ENCODE measurements at places on chromosomes 12 and 14.

DNA sequence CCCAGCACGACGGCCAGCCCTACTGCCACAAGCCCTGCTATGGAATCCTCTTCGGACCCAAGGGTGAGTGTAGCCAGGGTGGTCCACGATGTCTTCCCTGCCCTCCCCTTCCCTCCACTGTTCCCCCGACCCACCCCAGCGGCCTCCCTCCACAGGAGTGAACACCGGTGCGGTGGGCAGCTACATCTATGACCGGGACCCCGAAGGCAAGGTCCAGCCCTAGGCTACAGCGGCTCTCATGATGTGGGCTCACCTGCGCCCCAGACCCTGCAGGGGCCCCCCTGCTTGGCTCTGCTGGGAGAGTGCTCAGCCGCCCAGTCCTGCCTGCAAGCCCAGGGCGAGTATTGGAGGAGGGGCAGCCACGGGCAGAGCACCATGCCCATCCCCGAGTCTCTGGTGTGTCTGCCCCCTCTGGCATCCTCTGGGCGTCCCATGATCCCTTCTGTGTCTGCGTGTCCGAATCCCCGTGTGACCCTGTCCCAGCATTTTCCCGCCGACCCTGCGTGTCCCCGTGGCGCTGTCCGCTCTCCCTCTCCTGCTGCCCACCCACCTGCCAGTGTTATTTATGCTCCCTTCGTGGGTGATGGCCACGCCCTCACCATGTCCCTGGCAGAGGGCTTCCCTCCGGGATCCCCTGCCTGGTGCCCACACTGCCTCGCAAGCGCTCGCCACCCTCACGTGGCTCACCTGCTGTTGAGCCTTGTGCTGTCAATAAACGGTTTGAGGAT lies 5.0 kb downstream of the CRIP2 start:
- peak; percentile 16 for DNase-seq

- peak; percentile 88 for DNase-seq
Measured at GRCh38 chr12:48890657-48891418, 25.2 kb upstream of the RND1 start.

DNA sequence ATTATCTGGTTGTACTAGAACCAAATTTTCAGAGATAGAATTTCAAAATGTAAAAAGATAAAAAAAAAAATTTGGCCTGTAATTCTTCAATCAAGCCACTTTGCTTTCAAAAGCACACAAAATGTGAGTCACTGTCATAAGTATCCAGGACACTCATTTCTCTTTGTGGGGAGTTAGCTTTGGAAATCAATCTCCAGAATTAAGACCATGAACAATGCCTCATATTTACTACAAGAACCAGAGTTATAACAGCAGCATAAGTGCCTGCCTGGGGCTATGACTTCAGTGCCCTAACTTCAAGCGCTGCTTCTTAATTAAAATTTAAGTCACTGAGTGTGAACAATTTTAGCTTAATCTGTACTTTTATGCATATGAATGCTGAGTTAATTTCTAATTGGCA lies 162.1 kb downstream of the C12orf42 start:
- DNase-seq = no peak

DNA sequence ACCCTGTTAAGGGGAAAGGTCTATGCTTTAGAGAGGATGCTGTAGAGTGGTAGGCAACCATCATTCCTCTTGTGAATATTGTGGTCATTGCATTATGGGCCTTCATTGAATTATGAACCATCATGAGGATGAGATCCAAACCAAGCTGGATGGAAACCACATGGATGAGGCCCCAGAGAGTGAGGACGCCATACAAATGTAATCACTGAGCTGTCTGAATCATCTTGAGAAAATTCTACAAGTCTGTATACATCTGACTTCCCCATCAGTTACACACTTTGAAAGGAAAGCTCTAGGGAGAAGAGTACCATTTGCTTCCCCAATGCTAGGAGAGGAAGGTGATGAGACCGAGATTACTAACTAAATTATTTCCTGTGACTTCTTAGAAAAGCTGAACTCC lies 172.9 kb downstream of the CACNA1C start:
- no peak for DNase-seq

DNA sequence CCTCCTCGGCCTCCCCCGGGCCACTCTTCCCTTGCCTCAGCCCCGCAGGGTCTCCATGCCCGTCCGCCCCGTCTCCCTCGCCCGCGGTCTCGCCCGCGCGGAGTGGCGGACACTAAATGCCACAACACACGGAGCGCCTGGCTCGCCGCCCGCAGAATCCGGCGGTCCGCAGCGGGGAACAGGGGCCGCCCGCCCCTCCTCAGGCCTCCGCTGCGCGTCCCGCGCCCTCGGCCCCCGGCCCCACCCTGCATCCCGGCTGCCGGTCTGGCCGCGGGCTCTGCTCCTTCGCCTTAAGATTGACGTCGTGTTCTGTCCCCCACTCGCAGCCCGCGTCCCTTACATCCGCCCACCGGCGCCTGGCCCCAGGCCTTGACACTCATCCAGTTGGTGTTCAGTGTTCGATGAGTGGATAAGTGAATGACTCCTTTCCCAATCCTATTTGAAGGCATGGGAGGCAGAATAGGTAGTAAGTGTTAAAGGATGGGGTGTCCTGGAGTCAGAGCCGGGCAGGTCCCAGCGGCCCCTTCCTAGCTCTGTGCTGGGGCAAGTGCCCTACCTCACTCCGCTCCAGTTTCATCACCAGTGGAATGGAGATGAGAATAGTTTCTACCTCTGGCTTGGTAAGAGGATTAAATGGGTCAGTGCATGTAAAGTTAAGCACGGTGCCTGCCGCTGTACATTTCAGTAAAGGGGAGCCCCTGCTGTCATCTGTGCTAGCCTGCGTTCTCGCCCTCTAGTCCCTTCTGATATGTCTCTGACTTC lies 622 bp downstream of the TECPR2 start:
- peak; percentile 32 for DNase-seq

GRCh38 chr14:102875652-102876051 lies 46.8 kb upstream of the AMN start:
- no peak for DNase-seq

GRCh38 chr14:88130057-88130432 lies 125.1 kb downstream of the GPR65 start:
- no peak for DNase-seq

DNA sequence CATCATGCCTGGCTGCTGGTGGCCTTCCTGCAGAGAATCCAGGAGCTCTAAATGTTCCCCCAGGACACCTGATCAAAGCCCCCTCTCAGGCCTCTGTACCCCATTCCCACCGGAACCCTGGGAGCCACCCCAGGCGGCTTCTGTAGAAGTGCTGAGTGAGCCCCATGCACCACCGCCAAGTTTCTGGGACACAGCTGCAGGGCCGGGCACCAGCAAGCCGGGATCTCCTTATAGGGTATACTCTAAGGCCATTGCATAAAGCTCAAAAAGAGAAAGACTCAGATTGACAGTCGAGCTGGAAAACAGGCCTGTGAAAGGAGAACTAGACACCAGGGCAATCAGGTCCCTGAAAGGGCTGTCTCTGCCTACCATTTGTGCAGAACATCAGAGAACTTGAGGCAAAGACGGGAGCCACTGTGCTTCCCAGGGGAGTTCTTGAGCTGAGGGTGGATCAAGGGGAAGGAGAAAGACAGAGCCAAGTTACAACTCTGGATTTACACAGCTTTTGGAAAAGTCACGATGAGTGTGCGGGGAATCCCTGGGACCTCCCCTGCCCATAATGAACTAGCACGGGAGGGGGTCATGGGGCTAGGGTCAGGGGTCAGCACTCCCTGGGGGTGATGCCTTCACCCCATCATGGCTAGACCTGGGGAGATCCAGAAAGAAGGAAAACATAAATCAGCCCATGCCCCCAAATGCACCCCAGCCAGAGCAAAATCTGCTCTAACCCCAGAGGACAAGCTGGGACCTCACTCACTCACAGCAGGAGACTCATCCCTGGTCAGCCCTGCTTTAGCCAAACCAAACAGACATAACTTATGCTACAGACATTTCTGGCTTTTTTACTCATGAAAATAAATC lies 51.1 kb downstream of the ITPK1 start:
- DNase-seq = no peak

DNA sequence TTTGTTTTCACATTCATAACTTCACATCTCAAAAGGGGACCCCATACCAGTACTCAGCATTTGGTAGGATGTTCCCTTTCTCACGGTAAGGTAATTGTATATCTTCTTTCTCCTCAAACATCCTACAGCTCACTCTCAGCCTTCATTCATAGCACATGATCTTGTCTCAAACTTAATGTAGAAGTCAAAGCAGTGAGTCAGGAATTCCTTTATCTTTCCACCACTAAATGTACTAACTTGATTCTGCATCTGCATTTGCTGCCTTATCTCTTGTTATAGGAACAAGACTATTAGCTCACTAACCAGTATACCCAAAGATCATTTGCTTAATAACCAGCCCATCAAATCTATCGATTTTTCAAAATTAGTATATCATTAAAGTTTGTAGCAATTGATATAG lies 22.9 kb downstream of the CPSF2 start:
- no peak for DNase-seq

- no peak for DNase-seq
Measured at GRCh38 chr12:27467641-27468040, 21.1 kb downstream of the SMCO2 start.

DNA sequence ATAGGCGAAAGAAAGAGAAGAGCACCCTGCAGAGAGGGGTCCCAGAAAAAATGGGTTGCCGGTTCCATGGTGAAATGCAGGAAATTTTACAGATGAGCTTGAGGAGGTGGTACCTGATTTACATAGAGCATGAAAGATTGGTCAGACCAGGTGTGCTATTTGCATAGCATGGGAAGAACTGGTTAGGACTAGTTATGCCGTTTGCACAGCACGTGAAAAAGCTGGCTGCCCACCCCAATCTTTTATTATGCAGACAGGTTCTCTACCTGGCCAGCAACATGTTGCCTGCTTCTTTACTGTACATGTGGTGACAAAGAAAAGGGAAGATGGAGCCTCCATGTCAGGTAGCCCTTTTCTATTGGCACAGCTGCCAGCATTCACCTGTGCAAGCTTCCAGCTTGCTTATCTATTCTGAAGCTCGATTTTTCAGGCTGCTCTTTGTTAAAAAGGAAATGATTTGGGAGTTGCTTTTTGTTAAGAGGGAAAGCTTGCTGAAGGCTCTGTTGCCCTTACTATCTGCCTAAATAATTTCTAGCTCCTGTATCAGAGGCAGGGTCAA lies 62.9 kb upstream of the ELK3 start:
- peak; percentile 35 for DNase-seq

- no peak for DNase-seq
Measured at GRCh38 chr12:30414507-30414906, 281.2 kb downstream of the IPO8 start.
